ENCODE measurements at places on chromosomes 6 and 20.
A peak's percentile ranks its signal among the peaks of the same experiment; 100 is the strongest.

DNA sequence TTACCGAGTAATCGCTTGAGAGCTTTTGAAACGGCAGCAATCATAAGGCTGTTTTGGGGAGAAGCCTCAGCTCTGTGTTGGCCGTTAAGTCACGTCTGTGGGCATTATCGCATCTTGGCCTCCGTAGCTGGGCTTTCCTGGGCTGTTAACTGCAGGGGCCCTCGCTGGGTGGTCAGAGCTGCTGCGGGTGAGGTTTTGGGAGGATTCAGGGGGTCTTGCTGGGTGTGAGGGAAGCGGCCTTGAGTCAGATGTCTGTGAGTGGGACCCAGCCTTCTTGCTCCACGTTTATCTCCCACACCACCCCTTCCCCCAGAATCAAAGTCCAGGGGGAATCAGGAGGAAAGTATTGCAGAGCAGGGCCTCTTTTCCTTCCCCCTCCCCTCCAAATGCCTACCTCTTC is 3.2 kb upstream of the APCDD1L start:
- DNase-seq = no peak

DNA sequence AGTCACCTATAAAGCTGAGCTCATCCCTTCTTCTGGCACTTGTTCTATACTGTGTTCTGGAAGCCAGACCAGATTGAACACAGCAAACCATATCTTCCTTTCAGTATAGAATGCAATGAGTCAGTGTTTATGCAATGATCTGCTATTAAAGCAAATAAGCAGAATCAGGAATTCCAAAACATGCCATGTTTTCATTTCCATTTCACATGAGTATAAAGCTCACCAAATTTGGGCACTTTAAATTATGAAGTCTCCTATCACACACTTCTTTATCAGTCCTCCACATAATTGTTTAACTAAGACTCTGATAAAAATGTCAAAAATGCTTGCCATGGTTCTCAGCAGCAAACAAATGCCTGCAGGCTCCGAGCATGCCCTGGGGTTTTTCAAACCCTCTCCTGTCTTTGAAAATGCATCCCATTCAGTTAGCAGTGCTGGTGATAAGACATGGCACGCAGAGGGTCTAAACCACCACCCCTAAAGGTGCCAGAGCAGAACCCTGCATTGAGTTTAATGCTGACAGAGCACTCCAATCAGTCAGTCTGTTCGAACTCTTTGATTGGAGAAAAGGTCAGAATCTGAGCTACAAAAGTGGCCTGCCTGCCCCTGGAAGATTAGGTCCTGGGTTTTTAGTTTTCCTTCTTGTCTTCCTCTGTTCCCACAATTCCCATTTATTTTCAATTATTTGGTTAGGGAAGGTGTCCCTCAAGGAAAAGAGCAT is 234.1 kb downstream of the GMPR start:
- DNase-seq = peak; percentile 53

GRCh38 chr20:62876902-62877816 is 15.5 kb upstream of the TCFL5 start:
- DNase-seq = no peak

DNA sequence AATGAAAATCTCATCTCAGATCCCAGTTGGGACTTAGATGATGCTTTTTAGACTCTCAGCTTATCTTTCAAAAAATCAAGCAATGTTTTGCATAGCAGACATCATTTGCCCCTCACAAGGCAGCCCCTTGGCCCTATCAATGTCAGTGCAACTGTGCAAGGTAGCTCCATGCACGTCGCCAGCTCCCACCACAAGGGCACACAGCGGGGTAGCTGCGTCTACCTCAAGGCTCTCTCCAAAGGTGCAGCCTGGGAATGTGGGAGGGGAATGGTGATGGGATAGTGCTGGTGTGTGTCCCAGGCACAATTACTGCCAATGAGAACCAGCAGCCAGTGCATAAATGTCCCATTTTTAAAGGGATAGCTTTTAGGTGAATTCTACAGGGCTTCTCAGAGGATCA is 137.5 kb upstream of the SYNDIG1 start:
- no peak for DNase-seq

DNA sequence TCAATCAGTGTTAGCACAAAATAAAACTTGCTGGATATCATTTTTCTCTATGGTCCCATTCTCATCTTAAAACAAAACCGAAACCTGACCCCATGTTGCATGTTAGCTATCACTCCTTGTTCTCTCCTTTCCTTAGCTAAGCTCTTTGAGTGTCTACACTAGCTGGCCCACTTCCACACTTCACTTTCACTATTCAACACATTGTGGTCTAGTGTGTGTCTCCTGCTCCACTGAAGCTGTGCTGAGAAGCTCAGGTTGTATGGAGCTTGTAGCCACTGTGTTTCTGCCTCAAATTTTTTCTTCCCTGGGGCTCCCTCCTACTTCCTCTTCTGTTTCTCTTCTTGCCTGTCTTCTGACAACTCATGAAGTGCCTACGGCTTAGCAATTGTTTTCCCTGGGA is 223.0 kb downstream of the NKAIN2 start:
- no peak for DNase-seq
